ENCODE measurements at places on chromosomes 5 and 9. TPM values are rescaled to one million over a fixed set of nuclear protein-coding genes. Genes with fewer than 3 reads are reported as not detected.

- DNase-seq, result no peak
These were observed 51.1 kb upstream of the CPLX2 start for GRCh38 chr5:175820230-175820629.

GRCh38 chr5:147455822-147456450 is 53.9 kb downstream of the DPYSL3 start:
- no peak for DNase-seq

GRCh38 chr5:143683459-143683858 is 128.5 kb upstream of the HMHB1 start:
- DNase-seq, result no peak

- DNase-seq, result no peak
These were observed 349.8 kb upstream of the DAB2 start for GRCh38 chr5:39774605-39775004.

- peak; percentile 92 for DNase-seq
These were observed 117.5 kb upstream of the MTAP start for GRCh38 chr9:21684831-21685362.

DNA sequence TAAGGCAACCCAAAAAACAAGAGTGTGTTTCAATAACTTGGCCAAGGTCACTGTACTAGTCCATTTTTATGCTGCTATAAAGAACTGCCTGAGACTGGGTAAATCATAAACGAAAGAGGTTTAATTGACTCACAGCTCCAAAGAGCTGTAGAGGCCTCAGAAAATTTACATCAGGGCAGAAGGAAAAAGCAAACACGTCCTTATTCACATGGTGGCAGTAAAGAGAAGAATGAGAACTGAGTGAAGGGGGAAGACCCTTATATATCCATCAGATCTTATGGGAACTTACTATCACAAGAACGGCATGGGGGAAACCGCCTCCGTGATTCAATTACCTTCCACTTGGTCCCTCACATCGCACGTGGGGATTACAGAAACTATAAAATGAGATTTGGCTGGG is 64.3 kb upstream of the CAMK4 start:
- no peak for DNase-seq

DNA sequence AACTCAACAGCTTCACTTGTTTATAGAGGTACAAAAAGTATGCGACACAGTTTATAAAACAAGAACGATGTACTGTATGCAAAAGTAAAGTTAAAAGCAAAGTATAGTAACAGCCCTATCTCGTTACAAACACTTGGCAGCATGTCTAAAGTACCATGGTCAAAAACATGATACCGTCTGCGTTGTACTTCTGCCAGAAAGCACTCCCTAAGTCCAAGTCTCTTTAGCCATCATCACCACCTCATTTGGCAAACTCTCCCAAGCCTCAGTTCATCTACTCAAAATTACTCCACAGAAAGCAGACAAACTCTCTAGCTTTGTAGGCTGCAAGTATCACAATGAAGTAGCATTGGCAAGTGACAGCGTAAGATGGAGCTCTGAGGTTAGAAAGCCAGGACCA is 73.4 kb downstream of the NFIB start:
- DNase-seq, result no peak

- DNase-seq, result no peak
These were observed 54.1 kb downstream of the GARNL3 start for GRCh38 chr9:127318651-127319167.

- peak; percentile 20 for DNase-seq
These were observed 61.3 kb downstream of the ANKH start for GRCh38 chr5:14810282-14810681.

DNA sequence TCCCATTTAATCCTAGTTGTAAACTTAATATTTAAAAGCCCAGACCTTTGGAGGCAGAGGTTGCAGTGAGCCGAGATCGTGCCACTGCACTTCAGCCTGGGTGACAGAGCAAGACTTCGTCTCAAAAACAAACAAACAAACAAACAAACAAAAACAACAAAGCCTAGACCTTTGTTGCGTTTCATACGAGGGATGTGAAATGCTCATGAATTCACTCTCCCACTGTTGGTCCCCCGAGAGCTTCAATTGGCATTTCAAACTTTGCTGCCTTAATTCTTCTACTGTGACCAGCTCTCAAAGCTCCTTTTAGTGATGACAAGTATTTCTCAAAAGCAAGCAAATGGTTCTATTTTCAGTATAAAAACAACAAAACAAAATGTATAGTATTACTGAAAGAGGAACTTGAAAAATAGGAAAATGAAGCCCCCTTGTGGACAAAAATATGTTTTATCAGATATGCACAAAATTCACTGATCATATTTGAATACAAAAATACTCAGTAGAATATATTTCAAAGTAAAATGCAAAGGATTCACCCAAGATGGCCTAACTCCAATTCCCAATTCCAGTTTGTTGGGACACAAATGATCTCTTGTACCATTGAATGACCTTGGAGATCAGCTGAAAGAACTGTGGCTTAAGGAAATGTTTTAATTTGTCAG is 140.4 kb downstream of the ESM1 start:
- peak; percentile 57 for DNase-seq

GRCh38 chr9:88388886-88389605 is 802 bp downstream of the SPIN1 start:
- peak; percentile 63 for DNase-seq

Gene RPS14
- 1,946 TPM for total RNA-seq

Gene CDKN2B-AS1
- 6.7 TPM for total RNA-seq

Gene SARDH
- 2.7 TPM for total RNA-seq

Gene PCDHA8
- total RNA-seq, result not detected

Gene FOXD4L4
- total RNA-seq, result not detected

Gene CFAP90
- total RNA-seq, result not detected

Gene ANXA2R
- 22.7 TPM for total RNA-seq

Gene BTNL8
- total RNA-seq, result 0.13 TPM

Gene UGT3A1
- not detected for total RNA-seq

Data from HT-29 (cell line).